ENCODE measurements at places on chromosomes 13 and 19.

DNA sequence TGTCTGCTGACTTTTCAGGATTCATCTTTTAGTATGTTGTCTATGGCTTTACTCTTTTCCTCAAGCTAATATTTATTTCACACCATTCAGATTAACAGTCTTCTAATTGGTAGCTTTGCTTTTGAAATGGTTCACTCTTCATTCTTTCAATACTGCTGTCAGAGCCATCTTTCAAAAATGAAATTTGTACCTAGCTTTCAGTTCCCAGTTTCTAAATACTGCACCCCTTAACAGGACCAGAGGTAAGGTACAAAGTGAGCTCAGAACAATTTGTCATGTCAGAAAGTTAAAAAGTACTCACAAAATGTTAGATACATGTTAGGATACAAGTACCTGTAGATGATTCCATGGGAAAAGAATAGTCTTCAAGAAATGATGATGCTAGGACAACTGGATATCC, 83.0 kb downstream of the FNDC3A start:
- no peak for DNase-seq

DNA sequence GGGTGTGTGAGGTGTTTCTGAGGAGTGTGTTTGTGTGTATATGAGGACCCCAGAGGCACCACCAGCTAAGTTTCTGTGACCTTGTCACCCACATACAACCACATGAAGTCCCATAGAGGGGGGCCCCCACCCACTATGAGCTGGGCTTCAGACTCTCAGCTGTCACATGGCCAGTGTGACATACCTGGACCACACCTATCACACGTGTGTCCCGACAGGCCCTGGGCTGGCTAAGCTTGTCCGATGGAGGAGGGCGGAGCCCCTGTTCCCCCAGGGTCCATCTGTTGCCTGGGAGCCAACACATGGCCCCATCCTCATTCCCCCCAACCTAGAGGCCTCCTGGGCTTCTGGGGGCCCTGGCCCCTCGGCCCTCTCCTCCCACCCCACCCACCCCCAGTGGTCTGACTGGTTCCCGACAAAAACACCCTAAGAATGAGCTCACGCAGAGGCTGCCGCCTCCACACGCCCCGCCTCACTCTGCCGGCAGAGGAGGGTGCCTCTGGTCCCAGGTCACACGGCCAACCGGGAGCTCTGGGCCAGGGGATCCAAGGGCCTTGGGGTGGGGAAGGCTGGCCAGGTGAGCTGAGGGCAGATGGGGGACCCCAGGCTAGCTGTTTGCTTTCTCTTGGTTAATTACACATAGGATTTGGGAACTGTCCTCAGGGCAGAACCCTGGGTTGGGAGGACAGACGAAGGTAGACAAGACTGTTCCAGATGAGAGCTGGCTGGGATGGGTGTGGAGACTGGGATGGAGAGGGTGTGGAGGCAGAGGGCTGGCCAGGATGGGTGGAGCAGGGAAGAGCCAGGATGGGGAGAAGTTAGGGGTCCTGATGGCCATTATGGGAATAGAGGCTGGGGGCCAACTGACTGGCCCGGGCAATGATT, 4.3 kb downstream of the KLC3 start:
- no peak for DNase-seq

- no peak for DNase-seq
These were observed 58.8 kb downstream of the SLC10A2 start for GRCh38 chr13:103007427-103007762.

- no peak for DNase-seq
These were observed 537.4 kb downstream of the SLITRK6 start for GRCh38 chr13:85261757-85262346.

DNA sequence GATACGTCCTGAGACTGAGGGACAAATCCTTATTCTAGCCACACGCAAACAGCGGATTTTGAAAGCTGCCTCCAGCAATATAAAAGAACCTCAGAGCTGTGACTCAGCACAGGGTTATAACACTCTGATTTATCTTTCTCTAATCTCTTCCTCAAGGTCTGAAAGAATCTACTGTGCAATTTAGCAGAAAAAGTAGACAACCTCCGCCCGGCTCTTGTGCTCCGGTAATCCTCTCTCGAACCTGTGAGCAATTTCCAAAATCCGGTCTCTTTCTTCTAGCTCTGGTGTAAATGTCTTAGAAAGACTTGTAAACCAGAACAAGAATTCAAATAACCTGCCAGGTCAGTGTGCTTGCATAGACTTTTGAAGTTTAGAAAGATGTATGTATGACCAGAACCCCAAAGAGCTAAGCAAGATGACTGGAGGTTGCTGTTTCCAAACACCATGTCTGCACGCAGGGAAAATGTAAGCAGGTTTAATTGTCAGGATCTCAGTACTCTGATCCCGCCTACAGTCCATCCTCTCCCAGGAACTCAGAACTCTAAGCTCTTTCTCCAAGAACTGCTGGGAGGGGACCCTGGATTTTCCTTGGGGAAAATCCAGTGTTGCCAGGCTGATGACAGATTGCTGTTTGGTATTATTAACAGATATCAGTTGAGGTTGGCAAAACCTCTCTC, 338.1 kb downstream of the RFC3 start:
- DNase-seq: peak; percentile 28

GRCh38 chr19:2330632-2331284, 2.3 kb downstream of the SPPL2B start:
- DNase-seq: no peak

- DNase-seq: no peak
These were observed 563.0 kb upstream of the SPRY2 start for GRCh38 chr13:80903911-80904310.

DNA sequence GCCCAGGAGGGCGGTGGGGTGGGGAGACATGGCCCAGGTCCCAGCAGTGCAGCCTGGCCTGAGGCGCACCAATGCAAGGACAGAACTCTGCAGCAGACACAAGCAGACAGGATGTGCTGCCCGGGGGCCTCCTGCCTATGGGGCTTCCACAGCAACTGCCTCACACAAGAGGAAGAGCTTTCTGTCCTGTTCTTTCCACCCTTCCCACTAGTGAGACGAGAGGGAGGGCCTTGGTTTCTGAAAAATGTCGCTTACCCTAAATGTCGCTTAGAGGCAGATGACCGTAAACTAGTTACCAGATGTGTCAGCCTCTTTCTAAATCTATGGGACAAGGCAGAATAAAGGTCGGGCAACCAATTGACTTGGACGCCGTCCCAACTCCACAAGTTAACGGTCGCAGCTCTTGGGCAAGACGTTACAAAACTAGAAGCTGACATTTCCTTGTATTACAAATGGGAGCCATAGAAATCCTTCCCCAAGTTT, at the start of gene LAIR1:
Gene LAIR1, minus strand, starts transcription at position 157 of the 483 bp plus-strand sequence. Its CDS starts 127 bp downstream, at position 30.
- DNase-seq: no peak

- DNase-seq: no peak
These were observed 2.7 kb downstream of the PLAUR start for GRCh38 chr19:43667126-43667875.

- no peak for DNase-seq
These were observed 3.7 kb downstream of the RAB11B start for GRCh38 chr19:8393871-8394250.

DNA sequence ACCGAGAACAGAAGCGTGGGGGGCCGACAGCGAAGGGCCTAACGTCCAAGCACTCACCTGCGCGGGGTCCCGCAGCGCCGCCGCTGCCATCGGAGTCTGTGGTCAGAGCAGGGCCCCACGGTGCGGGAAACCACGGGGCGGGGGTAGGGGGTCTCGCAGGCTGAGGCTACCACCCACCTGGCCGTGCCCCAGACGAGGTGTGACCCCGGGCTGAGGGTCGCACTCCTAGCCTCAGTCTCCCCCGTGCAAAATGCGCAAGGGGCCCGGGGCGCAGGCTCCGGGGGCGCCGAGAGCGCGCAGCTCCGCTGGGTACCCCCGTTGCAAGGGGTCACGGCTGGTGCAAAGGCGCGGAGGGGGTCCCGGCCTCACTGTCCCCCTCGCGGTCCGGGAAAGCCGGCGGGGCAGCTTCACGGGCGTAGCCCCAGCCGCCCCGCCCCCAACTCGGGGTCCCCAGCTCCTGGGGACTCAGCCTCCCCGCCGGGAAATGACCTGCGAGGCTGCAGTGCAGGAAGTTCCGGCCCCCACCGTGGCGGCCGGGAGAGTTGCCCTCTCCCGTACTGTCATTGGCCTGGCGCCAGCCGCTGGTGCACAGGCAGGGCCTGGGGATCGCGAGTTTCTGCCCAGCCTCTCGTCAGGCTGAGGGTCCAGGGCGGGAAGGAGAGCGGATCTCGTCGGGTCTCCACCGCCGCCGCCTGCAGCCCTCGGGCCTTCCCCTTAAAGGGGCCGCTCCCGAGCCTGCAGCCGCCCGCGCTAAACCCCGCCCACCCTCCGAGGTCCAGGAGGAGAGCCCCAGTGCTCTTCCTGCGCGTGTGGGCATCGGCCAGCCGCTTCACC, at the start of gene ZNF792:
Gene ZNF792, minus strand, starts transcription at position 657 of the 834 bp plus-strand sequence. Its CDS starts 567 bp downstream, at position 90.
- peak; percentile 26 for DNase-seq

DNA sequence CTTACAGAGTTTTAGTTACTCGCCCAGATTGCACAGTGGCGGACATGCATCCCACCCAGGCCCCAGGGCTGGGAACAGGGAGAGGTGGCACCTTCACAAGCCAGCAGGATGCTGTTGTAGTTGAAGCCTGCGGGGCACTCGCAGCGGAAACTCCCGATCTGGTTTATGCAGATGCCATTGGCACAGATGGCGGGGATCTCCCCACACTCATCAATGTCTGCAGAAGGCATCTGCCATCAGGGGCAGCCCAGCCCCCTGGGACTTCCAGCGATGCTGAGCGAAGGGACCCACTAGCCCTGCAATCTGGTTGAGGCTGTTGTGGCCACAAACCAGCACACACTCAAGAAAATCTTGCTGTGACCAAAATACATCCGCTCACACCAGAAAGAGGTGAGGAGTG, 44.6 kb downstream of the CCL25 start:
- DNase-seq: no peak

GRCh38 chr19:16051254-16052025, 24.9 kb upstream of the TPM4 start:
- no peak for DNase-seq

DNA sequence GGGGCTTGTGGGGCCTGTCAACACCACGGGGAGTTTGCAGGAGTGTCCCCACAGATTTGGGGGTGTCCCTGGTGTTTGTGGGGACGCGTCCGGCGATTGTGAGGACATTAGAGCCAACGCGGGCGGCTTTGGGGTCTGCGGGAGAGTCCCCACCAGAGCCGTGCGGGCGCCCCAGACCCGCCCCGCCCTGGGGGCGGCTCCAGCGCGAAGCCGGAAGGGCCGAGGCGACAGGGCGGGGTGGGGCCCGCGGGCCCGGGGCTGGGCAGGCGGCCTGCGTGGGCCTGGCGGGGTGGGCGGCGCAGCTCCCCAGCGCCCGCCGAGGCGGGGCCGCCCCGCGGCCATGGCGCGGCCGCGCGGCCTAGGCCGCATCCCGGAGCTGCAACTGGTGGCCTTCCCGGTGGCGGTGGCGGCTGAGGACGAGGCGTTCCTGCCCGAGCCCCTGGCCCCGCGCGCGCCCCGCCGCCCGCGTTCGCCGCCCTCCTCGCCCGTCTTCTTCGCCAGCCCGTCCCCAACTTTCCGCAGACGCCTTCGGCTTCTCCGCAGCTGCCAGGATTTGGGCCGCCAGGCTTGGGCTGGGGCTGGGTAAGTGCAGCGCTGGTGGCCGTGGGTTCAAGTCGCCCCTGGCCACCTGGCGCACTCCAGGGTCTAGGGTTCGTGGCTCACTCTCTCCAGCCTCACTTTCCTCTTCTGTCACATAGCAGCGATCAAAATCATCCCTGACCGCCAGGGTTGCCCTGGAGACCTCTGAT, 10.3 kb downstream of the PDE4A start:
- peak; percentile 62 for DNase-seq

DNA sequence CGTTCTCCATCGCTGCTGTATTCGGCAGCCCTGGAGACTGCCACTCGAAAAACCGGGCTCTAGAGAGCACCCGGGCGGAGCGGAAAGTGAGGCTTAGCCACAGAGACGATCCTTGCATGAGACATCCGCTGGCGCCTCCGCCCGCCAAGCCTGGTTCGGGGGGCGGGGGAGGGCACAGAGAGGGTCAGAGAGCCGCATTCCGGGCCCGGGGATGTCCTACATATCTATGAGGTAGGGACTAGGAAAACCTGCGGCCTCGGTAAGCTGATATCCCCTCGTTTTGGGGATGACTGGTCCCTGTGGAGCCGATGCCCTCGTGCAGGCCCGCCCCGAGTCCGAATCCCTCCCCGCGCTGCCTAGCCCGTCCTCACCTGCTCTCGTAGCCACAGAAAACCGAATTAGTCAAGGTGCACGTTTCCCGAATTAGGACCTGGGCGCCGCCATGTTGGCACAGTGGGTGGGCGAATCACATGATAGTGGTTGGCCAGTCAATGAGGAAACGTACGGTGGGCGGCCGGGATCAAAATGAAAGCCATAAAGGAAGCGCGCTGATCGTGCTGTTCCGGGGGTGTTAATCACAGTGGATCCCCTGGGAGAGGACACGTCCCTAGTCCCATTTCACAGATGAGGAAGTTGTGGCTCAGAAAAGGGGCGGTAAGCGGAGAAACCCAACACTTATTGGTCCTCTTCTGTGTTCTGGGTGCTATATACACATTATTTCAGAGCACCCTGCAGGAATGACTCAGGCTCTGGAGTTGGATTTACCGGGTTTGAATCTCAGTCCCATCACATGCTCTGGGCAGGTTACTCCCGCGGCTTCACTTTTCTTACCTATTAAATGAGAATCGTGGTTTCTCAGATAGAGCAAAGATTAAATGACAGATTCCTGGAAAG, at the start of gene TRMT1:
Gene TRMT1, minus strand, starts transcription at position 459 of the 894 bp plus-strand sequence. Its CDS starts 341 bp downstream, at position 118.
- peak; percentile 90 for DNase-seq
